ENCODE measurements at places on chromosomes 13 and 19.

- DNase-seq, result peak; percentile 65
Measured at GRCh38 chr19:38213911-38214625, 10.0 kb downstream of the DPF1 start.

DNA sequence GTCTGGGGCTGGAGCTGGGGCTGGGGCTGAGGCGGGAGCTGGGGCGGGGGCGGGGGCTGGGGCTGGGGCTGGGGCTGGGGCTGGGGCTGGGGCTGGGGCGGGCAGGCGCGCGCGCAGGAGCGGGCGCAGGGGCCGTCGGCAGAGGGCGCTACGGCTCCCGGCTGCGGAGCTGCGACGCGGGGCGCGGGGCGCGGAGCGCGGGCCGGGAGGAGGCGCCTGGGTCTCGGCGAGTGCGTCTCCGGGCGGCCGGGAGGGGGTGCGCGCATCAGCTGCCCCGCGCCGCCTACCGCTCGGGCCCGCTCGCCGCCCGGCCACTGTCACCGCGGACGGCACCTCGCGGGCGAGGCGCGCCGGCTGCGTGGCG, 422 bp upstream of the MTUS2 start:
- DNase-seq, result peak; percentile 9

GRCh38 chr13:100304229-100304628, 215.3 kb downstream of the PCCA start:
- DNase-seq, result no peak

DNA sequence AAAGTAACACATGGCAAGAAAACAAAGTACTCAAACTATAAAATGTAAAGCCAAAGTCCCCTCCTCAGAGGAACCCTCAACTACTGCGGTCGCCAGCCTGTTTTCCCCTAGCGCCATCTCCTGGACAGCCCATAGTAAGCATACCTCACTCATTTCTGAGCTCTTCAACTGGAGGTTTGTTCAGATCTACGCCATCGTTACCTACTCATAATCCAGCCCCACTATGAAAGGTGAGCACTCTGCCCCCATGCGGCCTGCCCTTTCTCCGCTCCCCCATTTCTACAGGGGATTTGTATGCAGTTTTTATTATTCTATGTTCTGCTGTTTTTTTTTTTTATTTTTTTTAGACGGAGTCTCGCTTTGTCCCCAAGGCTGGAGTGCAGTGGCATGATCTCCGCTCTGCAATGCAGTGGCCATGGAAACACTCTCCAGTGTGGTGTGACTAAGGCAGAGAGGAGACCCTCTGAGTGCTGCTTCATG, 26.2 kb downstream of the OPA3 start:
- peak; percentile 40 for DNase-seq

GRCh38 chr13:31495336-31495735, 244.0 kb upstream of the RXFP2 start:
- DNase-seq, result no peak

DNA sequence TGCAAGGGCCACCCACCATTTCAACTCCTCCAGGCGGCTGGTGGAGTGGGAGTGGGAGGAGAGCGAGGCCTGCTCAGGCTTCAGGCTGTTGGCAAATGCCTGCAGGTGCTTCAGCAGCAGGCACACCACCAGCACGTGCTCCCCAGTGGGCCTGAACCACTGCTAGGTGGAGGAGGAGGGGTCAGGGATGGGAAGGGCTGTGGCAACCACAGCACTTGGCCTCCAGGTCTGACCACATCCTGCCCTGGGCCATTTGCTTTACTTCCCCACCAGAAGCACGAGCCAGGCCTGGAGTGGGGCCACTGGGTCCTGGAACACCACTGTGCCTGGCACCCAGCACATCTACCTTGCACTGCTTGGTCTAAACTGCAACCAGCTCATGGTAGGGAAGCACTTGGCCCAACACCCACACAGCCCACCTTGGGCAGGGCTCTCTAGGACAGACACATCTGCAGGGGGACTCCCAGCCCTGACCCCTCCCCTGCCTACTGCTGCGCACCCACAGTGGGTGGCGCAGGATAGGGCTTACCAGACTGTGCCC, 26.2 kb downstream of the TUBA3C start:
- DNase-seq, result no peak

GRCh38 chr19:52665529-52665928, 27.4 kb upstream of the ZNF83 start:
- no peak for DNase-seq

DNA sequence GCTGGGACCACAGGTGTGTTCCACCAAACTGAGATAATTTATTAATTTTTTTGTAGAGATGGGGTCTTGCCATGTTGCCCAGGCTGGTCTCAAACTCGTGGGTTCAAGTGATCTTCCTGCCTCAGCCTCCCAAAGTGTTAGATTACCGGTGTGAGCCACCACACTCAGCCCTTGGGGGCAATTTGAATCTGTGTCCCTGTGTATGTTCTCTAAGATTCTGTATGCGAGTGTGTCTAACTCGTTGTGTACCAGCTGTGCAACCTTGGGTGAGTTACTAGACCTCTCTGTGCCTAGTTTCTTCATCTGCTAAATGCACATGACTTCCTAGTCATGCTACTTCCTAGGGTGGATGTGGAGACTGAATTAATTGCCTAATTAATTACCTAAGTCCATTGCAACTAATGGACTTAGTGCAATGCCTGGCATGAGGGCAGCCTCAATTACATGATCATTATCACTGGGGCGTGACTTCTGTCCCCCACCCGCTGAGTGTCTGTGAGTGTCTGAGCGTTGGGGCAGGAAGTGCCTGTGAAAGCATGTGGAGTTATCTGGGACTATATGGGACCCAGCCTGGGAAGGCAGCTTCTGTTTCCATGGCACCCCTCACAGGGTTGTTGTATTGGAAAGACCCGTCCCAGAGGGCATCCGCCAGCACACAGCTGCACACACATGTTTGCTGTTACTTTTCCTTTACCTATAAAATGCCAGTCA, 1.8 kb upstream of the NCCRP1 start:
- no peak for DNase-seq

DNA sequence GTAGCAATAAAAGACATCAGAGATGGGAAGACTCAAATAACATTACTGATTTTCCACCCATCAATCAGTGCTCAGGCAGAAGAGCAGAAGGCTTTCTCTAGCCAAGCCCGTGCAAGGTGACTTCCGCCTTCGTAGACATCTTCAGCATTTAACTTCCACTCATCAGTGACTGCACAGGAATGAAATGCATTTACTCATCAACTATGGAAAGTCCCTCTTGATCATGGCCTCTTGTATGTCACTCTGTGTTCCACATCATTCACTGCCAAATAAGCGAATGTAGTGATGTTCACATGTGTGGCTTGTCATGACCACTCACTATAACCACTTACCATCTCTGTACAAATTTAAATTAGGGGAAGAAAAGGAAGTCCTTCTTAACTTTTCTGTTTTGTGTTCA, 49.4 kb downstream of the SACS start:
- DNase-seq, result no peak

DNA sequence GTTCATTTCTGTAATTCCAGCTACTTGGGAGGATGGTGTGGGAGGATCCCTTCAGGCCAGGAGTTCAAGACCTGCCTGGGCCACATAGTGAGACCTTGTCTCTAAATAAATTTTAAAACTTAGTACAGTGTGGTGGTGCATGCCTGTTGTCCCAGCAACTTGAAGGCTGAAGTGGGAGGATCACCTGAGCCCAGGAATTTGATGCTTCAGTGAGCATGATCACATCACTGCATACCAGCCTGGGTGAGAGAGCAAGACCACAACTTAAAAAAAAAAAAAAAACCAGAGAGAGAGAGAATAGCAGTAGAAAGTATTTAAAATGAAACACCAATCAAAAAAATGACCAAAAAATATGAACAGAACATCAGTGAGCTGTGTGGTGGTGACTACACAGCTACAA, 7.1 kb upstream of the ZNF823 start:
- no peak for DNase-seq
